Activated CD4-positive, alpha-beta memory T cell treated with anti-CD3 and anti-CD28 coated beads, Interleukin-2, amount 10 ng/mL, durations not matched to agents 7 days and 5 days (primary cell): ENCODE measurements at places on chromosomes 13 and 19. TPM values are rescaled to one million over a fixed set of nuclear protein-coding genes. Genes with fewer than 3 reads are reported as not detected.

PSG4 gene
- total RNA-seq, result not detected

CDC37 gene
- 244 TPM for total RNA-seq

MYO1F gene
- 420 TPM for total RNA-seq

GIPR gene
- 11.4 TPM for total RNA-seq

TMEM86B gene
- total RNA-seq, result 10.3 TPM

NHLRC3 gene
- 25.5 TPM for total RNA-seq

TNFSF9 gene
- 5.7 TPM for total RNA-seq

NEK3 gene
- 12.9 TPM for total RNA-seq

COG3 gene
- total RNA-seq, result 26.5 TPM

PGLYRP1 gene
- not detected for total RNA-seq

SHC2 gene
- not detected for total RNA-seq

MYCBP2 gene
- 105 TPM for total RNA-seq

RNF225 gene
- not detected for total RNA-seq

FCAR gene
- not detected for total RNA-seq

MYH14 gene
- total RNA-seq, result not detected

SBK2 gene
- total RNA-seq, result not detected

ZNF677 gene
- total RNA-seq, result 6.1 TPM

ACP7 gene
- total RNA-seq, result not detected

ZNF579 gene
- 6.4 TPM for total RNA-seq

FFAR2 gene
- not detected for total RNA-seq

PLVAP gene
- not detected for total RNA-seq

MAP4K1 gene
- 383 TPM for total RNA-seq

MTUS2 gene
- not detected for total RNA-seq

ZNF90 gene
- total RNA-seq, result 7.8 TPM

PLPP2 gene
- total RNA-seq, result 0.78 TPM

ZNF546 gene
- total RNA-seq, result 7.5 TPM

LRRC4B gene
- total RNA-seq, result not detected

LILRB5 gene
- not detected for total RNA-seq

CGB8 gene
- not detected for total RNA-seq

RASAL3 gene
- 174 TPM for total RNA-seq

SIGLECL1 gene
- total RNA-seq, result not detected

PSG1 gene
- not detected for total RNA-seq

PRODH2 gene
- not detected for total RNA-seq

APOE gene
- total RNA-seq, result not detected

IGFLR1 gene
- 90.5 TPM for total RNA-seq

ZNF440 gene
- total RNA-seq, result 11.9 TPM

RFPL4A gene
- not detected for total RNA-seq

GJB2 gene
- 5.8 TPM for total RNA-seq
